Activated CD8-positive, alpha-beta T cell treated with anti-CD3 and anti-CD28 coated beads for 36 hours (primary cell): ENCODE measurements at places on chromosomes 4 and X. TPM values are rescaled to one million over a fixed set of nuclear protein-coding genes. Genes with fewer than 3 reads are reported as not detected.

MND1 gene
- total RNA-seq = 48.0 TPM

ENPP6 gene
- total RNA-seq = 0.27 TPM

ZFP42 gene
- total RNA-seq = not detected

SMS gene
- 184 TPM for total RNA-seq

SPATA4 gene
- total RNA-seq = not detected

GNRHR gene
- not detected for total RNA-seq

UGT2B17 gene
- total RNA-seq = not detected

GPR50 gene
- not detected for total RNA-seq

TMEM47 gene
- total RNA-seq = not detected

CYLC1 gene
- total RNA-seq = not detected

MAGEC3 gene
- not detected for total RNA-seq

VCX3A gene
- not detected for total RNA-seq

GRPEL1 gene
- total RNA-seq = 84.5 TPM

SLC7A11 gene
- 3.7 TPM for total RNA-seq

EGF gene
- total RNA-seq = not detected

GATA1 gene
- total RNA-seq = not detected

RAB9B gene
- total RNA-seq = 0.45 TPM

REELD1 gene
- total RNA-seq = 0.34 TPM

NXT2 gene
- total RNA-seq = 10.6 TPM

IKBKG gene
- 34.4 TPM for total RNA-seq

DCAF8L2 gene
- not detected for total RNA-seq

STK32B gene
- total RNA-seq = not detected

DNAAF6 gene
- total RNA-seq = not detected

ZNF81 gene
- total RNA-seq = 6.3 TPM

MAGEA9B gene
- not detected for total RNA-seq

NUDT11 gene
- 1.8 TPM for total RNA-seq

HTATSF1 gene
- total RNA-seq = 35.4 TPM

TRIM2 gene
- 0.63 TPM for total RNA-seq

MAGEA2 gene
- total RNA-seq = not detected

ADH1C gene
- not detected for total RNA-seq

ATP10D gene
- 4.1 TPM for total RNA-seq

DBET gene
- not detected for total RNA-seq

SLIT2 gene
- not detected for total RNA-seq

OPN1MW2 gene
- not detected for total RNA-seq

AFP gene
- not detected for total RNA-seq

CCDC160 gene
- not detected for total RNA-seq

HEPH gene
- total RNA-seq = 0.20 TPM

ARHGAP36 gene
- not detected for total RNA-seq

PHKA1 gene
- total RNA-seq = 6.9 TPM

KLHL4 gene
- total RNA-seq = not detected

NELFA gene
- 43.9 TPM for total RNA-seq

GPC4 gene
- total RNA-seq = not detected

SATL1 gene
- not detected for total RNA-seq

LRCH2 gene
- not detected for total RNA-seq

SEC24D gene
- total RNA-seq = 25.2 TPM

SAGE1 gene
- not detected for total RNA-seq

LNX1 gene
- total RNA-seq = not detected

CXorf49 gene
- total RNA-seq = not detected

STATH gene
- not detected for total RNA-seq

UPF3B gene
- total RNA-seq = 16.6 TPM

TMEM31 gene
- total RNA-seq = 0.52 TPM

COX7B gene
- 324 TPM for total RNA-seq

HELT gene
- not detected for total RNA-seq

FRAS1 gene
- total RNA-seq = 0.22 TPM

USP17L15 gene
- total RNA-seq = not detected
